ENCODE measurements at places on chromosomes 2 and 18.

DNA sequence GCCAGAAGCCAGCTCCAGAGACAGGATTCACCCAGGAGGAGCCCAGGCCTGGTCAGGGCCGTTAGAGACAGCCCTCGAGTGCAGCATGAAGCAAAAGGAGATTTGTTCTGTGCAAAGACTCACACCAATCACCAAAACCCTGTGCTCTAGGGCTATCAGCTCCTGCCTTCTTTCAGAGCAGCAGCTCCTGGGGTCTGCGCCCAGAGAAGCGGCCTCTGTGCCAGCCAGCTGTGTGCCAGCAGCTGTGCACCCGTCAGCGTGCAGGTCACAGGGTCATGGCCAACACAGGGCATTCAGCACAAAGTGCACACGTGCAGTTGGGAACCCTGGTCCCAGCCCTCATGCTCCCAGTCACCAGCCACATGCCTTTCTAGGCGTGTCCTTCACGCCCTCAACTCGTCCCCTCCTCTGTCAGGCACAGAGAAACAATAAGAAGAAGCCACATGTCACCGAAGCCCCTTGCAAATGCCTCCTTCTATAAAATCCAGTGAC lies 49.3 kb downstream of the ZNF516 start:
- no peak for DNase-seq

- no peak for DNase-seq
Observed at GRCh38 chr2:120734930-120735651, 577 bp upstream of the GLI2 start.

GRCh38 chr2:63818271-63818670 lies 23.4 kb upstream of the UGP2 start:
- DNase-seq: no peak

DNA sequence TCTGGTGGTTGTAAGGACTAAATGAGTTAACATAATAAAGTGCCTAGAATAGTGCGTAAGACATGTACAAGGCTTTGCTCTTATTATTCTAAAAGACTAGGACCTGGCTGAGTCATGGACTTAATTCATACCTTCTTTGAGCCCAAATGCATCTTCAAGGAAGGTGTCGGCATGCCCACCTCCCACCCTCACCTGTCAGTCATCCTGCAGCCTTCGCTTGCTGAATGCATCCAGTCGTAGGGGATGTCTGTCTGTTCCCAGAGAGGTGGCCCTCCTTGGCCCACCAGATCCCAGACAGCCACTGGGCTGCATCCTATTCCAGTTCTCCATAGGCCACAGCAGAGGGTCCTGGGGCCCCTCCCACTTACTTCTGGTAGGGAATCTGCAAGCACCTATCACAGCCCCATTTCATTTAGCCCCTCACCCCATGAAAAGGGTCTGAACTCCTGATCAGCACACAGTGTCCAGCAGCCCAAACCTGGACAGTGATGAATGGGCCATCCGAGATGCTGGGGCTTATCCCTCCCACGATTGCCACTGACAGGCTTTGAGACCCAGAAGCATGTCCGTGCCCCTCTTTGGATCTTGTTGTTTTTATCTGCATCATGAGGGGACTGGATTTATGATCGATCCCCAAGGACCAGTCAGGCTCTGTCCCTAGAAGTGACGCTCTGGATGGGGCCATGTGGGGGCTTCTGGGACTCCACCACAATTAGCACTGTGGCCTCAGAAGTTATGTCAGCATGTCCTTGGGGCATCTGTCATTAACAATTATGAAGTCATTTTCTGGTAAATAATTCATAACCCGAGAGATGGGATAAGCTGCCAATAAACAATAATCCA lies 101.1 kb downstream of the KLHL29 start:
- DNase-seq: no peak

DNA sequence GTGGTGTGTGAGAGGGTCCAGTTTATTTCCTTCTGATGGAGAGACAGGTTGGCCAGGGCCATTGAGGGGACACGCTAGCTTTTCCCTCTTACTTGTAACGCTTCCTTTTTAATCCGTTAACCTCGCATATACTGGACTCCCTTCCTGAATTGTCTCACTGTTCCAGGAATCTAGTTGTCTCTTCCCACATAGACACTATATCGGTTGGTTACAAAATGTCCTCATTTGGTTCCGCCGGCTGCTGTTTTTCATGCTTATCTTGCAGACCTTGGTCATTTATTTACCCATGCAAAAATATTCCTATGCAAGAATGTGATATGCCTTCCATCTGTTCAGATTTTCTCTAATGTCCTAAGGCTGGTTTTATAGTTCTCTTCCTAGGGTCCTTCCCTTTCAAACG lies 35.0 kb downstream of the NEURL3 start:
- no peak for DNase-seq

GRCh38 chr18:7921938-7922587 lies 354.9 kb downstream of the PTPRM start:
- DNase-seq: no peak

DNA sequence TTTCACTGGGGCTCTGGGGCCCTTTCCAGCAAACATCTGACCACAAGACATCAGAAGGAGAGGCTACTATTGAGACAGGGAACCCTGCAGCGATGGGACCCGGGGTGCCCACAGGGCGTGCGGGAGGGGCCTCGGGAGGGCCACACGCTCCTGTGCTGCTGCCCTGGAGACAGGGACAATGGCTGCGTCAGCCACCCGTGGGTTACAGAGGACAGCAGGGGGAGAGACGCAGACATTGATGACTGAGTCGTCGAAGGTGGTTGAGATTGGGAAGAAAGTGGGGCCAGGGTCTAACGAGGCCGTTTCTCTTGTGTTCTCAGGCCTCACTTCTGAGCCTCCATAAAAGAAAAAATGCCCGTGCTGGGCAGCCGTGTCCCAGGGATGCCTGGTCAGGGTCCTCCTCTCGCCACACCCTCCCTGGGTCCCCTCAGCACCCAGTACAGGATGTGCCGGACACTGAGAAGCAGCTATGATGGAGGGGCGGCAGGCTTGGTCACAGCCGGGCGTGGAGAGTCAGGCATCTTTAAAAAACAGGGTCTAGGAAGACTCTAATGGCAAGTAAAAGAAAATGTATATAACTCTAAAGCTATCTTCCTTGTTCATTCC lies 73.9 kb downstream of the NDUFA10 start:
- no peak for DNase-seq

DNA sequence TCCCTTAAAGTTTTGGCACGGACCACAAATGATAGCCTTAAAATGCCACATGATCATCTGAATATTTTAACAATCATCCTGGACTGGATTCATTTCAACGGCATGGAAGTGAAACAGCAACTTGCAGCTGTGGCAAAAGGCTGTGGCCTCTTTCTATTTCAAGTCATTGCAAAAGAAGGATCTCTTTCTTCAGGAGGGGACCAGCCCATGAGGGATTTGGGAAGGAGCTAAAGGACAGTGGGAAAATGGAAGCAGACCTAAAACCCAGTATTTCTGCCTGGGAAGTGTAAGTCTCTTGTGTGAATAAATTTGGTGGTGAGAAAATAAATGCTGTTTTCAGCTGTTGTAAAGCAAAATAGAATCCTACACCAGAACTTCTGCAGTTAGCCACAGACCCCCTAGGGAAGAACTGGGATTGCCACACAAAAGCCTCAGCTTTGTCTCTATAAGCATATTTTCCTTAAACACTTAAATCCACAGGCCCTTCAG lies 107.3 kb upstream of the ZFP36L2 start:
- DNase-seq: no peak
